ENCODE measurements at places on chromosomes 7 and 10.

DNA sequence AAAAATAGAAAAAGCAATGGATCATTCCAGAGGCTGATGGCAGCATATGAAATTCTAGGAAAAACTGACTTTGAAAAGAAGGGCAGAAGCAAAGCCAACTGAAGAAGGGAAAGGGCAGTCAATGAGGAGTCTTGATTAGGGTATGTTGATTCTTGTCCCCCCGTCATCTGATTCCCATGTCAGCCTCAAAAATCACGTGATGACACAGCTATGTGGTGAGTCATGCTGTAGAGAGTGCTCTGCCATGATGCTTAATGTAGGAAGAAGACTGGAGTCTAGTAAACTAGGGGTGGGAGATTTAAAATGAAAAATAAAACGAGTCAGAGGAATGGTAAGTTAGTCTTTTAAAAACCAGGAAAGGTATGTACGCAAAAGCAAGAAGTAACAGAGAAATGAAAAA is 3.9 kb upstream of the POU6F2 start:
- no peak for DNase-seq

DNA sequence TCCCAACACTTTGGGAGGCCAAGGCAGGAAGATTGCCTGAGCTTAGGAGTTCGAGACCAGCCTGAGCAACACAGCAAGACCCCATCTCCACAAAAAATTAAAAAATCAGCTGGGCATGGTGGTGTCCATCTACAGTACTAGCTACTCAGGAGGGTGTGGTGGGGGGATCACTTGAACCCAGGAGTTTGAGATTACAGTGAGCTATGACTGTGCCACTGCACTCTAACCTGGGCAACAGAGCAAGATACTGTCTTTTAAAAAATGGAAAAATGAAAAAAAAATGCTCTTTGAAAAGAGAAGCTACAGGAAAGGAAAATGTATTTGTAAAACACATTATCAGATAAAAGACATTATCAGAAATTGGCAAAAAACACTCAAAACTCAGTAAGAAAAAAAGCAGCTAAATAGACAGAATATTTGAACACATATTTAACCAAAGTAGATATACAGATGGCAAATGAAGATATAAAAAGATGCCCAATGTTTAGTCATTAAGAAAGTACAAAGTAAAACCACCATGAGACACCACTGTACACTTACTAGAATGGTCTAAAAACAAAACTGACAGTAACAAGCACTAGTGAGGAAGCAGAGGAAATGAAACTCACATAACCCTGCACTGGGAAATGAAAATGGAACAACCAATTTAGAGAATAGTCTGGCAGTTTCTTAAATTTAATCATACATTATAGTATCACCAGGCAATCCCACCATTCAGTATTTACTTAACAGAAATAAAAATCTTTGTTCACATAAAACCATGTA is 40.5 kb downstream of the NRBF2 start:
- no peak for DNase-seq

DNA sequence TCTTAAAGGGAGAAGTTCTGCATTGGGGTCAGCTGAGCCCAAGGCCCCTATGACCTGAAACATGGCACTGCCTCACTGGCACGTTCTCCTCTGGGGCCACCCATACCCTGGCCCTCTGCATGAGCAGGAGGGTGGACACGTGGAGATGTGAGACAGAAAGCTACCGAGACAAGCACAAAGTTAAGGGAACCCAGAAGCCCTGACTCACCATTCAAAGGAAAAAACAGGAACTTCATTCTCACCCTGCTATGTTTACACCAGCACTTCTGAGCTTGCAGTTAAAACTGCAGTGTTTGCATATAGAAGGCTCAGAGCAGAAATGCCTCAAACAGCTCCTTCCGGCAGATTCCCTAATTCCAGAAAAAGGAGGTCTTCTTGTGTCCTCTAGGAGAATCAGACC is 41.7 kb downstream of the DENND11 start:
- no peak for DNase-seq

DNA sequence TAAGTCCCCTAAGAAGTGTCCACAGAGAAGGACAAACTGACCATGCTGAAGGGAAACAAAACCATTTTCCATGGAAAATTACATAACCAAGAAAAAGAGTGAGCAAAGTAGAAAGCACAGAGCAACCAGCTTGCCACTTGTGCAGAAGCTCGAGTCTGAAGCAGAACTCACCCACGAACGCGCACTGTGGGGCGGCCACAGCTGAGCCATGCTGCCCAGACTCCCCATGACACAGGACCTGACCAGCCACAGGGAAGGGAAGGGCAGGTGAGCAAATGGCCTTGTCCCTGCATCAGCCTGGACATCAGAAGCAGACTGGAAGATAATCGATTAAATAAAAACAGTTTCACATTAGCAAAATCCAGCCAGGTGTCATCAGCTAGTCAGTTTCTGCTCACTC is 95.7 kb downstream of the TCERG1L start:
- no peak for DNase-seq

GRCh38 chr10:71649631-71650030 is 69.9 kb downstream of the C10orf105 start:
- DNase-seq = no peak

GRCh38 chr10:89588671-89589070 is 53.3 kb upstream of the SLC16A12 start:
- no peak for DNase-seq

DNA sequence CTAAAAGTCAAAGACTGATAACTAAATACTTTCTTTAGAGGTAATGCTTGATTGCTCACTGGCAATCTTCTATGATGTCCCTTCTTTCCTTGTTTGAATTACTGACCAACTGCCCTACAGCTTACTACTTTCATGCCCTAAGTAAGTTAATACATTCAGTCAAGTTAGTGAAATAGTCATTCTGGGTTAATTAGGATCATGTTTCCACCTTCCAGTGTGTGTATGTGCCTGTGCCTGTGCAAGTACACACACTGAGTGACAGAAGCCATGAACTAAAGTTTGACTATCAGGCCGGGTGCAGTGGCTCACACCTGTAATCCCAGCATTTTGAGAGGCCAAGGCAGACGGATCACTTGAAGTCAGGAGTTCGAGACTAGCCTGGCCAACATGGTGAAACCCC is 187.9 kb downstream of the CACNA2D1 start:
- no peak for DNase-seq

- DNase-seq = no peak
Observed at GRCh38 chr7:90250601-90251303, 5.8 kb downstream of the CFAP69 start.

- no peak for DNase-seq
Observed at GRCh38 chr7:25351761-25352160, 123.5 kb upstream of the NPVF start.

DNA sequence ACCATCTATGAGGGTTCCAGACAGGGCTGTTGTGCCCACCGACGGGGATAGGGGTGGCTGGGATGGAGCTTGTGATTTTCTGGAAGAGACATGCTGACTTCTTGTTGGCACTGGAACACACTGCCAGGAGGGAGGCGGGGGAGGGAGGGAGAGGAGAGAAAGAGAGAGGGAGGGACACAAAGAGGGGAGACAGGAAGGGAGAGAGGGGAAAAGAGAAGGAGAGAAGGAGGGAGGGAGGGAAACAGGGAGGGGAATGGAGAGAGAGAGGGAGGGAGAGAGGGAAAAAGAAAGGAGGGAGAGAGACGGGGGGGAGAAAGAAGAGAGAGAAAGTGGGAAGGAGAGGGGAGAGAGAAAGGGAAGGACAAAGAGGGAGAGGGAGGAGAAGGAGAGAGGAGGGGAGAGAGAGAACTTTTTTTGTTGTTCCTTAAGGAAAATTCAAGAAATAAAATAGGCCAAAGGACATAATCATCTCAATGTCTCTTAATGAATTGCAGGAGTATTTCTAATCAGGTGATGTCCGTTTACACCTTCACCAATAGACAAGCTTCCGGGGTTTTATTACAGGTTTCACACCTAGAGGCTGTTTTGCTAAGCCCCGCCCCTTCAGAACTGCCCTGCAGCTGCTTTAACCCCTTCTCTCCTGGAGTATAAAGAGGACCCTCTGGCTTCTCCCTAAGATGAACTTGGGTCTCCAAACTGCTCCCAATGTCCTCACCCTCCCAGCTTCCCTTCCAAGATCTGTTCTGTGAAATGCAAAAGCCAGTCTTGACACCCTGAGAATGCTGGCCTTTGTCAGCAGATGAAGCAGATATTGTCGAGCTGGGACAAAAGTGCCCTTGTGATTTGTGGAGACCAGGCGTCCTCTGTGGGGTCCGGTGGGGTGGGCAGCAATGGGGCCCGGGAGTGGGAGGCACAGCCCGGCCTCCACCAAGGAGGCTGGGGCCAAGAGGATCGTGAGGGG is 82.0 kb upstream of the GTF2IRD1 start:
- DNase-seq = no peak

DNA sequence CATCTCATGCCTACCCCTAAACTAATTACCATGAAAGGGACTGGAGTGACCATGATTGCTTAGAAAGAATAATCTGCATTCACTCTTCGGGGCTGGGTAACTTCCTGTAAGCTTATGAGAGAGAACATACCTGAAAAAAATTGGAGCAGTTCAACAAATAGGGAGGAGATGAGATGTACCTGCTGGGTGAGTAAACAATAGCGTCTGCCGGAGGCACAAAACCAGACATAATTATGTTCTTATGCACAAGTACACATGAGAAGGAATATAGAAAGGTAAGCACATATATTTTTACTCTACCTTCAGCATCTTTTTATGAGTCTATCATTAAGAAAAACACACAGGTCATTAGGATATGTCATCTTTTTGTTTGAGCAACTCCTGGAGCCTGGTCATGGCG is 224.6 kb upstream of the FERD3L start:
- DNase-seq = no peak

- DNase-seq = no peak
Observed at GRCh38 chr10:100637785-100638184, 102.0 kb downstream of the HIF1AN start.

- no peak for DNase-seq
Observed at GRCh38 chr7:26603631-26604030, 260.8 kb downstream of the SKAP2 start.

GRCh38 chr10:102616066-102616770 is 28.1 kb upstream of the TRIM8 start:
- no peak for DNase-seq

DNA sequence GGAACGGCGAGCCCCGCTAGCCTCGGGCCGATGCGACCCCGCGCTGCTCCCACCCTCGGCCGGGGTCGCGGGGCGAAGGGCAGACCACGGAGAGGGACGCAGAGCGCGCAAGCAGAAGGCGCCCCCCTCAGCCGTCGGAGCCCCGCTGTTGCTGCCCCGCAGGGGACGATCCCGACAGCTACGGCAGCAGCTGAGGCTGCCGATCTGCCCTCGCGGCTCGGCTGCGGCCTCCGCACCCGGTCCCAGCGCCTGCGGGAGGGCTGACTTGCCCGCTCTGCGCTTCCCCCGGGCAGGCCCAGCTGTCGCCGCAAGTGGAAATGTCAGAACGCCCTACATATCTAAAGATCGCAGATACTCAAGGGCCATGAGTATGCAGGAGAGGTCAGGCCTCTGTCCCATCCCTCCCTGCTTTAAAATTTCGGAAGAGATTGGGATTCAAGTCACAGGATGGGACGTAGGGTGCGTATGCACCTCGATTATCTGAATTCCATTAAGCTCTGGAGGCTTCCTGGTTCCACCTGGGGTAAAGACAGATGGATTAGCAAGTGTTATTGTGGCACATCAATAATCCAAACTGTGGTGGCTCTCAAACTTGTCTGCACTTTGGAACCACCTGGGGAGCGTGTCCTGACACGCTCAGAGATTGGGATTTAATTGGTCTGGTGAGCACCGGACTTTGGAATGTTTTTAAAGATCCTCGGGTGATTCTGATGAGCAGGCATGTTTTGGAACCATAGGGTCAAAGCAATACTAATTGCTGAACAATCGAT is at the start of gene CRPPA:
Gene CRPPA, minus strand, starts transcription at position 206 of the 770 bp plus-strand sequence. CDS start 216 bp downstream, outside the sequence.
- DNase-seq = peak; percentile 22

DNA sequence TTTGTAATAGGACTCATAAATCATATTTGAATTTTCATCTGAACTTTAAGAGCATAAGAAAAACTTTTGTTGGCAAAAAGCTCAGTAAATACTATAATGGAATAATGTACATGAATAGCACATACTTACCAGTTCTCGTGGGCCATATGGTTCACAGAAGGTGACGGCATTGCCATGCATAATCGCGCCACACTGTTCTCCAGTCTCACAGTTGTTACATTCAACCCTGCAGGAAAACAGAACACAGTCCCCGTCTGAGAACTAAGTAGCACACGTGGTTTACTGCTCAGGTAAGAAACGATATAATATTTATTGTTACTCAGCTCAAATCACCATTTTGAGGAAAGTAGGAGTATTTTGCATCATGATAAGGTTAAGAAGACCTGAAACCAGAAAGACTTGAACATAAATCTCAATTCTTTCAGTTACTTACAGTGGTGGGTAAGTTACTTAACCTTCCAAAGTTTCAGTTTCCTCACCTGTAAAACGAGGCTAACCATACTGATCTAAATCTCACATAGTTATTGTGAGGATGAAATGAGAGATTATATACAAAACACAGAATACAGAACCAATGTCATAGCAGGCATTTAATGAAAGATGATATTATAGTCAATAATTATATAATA is 261.4 kb downstream of the RELN start:
- DNase-seq = no peak

DNA sequence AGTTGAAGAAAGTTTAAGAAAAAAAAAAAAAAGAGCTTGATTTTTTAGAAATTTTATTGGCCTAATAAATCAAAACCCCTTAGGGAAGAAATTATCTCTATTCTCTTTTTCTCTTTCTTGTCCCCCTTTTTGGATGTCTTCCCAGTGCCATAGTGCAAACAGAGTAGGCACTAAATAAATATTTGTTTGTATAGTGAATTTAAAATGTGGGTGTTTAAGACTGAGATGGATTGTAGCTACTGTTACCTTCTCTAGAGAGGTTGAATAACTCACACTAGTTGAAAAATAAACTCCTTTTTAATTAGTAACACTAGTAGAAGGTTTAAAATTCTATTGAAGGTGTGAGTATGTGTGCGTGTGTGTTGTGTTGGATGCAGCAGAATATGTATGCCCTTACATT is 783.8 kb downstream of the NXPH1 start:
- DNase-seq = no peak

- DNase-seq = no peak
Observed at GRCh38 chr10:29529146-29529545, 105.6 kb downstream of the SVIL start.

GRCh38 chr10:108771106-108771505 is 1152.2 kb downstream of the XPNPEP1 start:
- no peak for DNase-seq

DNA sequence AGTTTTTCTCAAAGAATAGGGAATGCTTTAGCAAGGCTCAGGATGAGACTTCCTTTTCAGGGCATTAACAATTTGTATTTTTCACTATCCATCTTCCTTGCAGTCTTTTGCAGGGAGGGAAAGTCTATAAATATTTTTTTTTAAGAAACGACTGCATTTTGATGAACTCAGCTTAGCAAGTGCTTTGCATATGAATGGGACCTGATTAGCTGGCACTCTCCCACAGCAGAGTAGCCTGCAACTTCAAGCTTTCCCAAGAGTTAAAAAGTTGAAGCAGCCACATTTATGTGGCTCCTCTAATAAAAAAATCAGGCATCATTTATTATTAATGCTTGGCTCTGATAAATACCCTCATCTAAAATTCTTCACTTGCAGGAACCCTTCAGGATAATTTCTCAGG is 134.0 kb downstream of the GRID1 start:
- DNase-seq = no peak

GRCh38 chr10:13417459-13418126 is 69.5 kb upstream of the SEPHS1 start:
- DNase-seq = no peak

All from activated CD4-positive, alpha-beta T cell treated with anti-CD3 and anti-CD28 coated beads, Interleukin-2, amount 50 U/mL, for 24 hours (primary cell).